Cortex of kidney (tissue), 1 donor: ENCODE measurements at places on chromosomes 7 and 10.

GRCh38 chr10:132194726-132195125 lies 8.0 kb downstream of the DPYSL4 start:
- no peak for DNase-seq

DNA sequence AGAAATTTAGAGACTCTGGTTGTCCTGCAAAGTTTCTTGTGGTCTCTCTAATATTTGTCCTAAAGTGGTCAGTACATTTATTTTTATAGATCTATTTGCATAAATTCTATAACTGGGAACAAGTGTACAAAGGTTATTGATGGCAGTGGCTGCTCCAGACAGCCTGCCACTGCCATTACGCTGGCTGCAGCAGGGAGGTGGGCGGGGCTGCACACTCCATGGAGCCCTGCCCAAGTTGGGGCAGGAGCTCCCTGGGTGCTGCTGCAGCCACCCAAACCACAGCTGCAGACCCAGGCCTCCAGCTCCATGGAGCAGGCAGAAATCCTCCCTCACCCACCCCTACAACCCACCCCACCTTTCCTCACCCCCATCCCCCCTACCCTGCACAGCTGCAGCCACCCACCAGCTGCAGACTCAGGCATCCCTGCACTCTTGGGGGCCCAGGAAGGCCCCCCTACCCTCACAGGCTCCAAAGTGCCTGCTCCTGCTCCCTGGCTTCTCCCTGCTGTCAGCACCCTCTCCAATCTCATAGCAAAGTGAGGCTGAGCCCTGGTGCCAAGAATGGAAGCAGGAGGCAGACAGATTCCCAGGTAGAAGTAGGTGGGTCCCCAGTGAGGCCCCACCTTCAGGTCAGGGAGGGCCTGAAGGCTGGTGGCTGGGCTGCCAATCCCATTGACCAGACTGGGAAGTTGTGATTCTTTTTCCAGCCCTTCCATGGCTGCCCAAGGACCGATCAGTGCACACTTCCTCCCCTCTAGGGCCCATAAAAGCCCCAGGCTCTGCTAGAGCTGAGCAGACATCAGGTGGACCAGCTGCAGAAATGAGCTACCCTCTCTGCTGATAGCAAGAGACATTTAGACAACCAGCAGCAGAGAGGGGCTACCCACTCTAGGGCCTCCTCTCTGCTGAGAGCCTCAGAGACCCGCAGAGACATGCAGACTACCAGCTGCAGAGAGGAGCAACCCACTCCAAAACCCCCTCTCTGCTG lies 4.8 kb upstream of the CYP3A43 start:
- DNase-seq: no peak

DNA sequence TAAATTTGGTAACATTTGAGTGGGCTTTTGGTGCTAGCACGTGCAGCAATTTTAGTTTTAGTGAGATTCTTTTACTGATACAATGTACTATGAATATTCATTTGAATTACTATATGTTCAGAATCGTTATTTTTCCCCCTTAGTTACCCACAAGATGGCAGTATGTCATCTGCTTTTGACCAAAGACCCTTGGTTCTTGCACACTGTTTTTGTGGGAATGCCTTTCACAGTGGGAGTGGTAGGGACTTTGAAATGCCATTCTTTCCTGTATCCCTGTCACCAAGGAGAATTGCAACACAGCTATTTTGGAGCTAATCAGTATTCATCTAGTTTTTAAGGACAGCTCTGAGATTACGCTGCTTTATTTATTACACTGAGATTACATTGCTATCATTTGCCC lies 40.6 kb downstream of the SEC23IP start:
- no peak for DNase-seq

DNA sequence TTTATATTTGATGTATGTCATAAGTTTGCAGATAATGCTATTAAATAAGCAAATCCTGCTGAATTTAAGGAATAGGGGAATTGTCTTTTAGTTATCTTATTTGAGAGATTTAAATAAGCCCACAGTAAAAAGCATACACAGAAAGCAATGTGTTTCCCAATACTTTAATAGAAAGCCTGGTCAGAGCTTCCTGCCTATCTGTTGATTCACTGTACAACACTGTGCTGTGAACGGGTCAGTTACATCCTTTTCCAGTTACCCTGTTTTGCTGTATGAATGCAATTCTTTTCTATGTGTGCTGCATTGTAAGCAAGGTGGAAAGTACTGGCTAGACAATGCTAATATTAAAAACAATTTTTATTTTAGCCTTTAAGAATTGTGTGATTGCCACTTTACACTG lies 81.2 kb downstream of the ANKRD7 start:
- DNase-seq: no peak
